ENCODE measurements at places on chromosomes 11 and 22. TPM values are rescaled to one million over a fixed set of nuclear protein-coding genes. Genes with fewer than 3 reads are reported as not detected.
A peak's percentile ranks its signal among the peaks of the same experiment; 100 is the strongest.

- no peak for DNase-seq
Observed at GRCh38 chr11:80412604-80413003, 971.8 kb upstream of the TENM4 start.

Gene APOBEC3A
- not detected for total RNA-seq

Gene OR52K1
- total RNA-seq = not detected

DNA sequence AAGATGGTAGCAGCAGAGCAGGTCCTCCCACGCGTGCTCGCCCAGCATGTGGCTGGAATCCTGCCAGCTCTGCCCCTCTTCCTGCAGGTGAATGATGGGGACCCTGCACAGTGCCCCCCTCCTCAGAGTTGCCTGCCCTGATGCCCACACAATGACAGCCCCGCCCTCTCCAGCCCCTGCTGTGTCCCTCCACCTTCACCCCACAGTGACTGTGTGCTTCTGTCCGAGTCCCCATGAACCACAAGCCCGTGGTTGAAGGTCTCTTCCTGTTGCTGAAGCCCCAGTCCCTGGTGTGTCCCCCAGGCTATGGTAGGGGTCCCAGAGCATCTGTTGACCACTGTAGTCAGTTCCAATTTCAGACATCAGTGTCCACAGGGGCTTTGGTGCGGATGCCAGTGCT lies 71.0 kb downstream of the BRD1 start:
- no peak for DNase-seq

Gene OVOL1
- not detected for total RNA-seq

Gene NNMT
- total RNA-seq = 300 TPM

- DNase-seq = no peak
Observed at GRCh38 chr22:38291201-38291777, 18.5 kb upstream of the TMEM184B start.

- no peak for DNase-seq
Observed at GRCh38 chr11:72350752-72351151, 83.6 kb downstream of the CLPB start.

DNA sequence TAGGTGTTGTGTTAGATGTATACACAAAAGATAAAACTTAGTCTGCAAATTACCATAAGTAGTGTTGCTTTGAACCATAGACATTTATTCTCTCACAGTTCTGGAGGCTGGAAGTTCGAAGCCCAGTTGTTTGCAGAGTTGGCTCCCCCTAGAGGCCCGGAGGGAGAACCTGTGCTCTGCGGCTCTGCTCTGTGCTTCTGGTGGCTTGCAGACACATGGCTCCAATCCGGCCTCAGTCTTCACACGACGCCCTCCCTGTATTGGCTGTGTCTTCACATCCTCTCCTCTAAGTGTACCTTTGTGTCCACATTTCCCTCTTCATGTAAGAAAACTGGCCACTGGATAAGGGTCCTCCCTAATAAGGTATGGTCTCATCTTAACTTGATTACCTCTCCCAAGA lies 128.4 kb downstream of the OPCML start:
- no peak for DNase-seq

- DNase-seq = no peak
Observed at GRCh38 chr11:134356656-134357544, 25.1 kb downstream of the GLB1L2 start.

DNA sequence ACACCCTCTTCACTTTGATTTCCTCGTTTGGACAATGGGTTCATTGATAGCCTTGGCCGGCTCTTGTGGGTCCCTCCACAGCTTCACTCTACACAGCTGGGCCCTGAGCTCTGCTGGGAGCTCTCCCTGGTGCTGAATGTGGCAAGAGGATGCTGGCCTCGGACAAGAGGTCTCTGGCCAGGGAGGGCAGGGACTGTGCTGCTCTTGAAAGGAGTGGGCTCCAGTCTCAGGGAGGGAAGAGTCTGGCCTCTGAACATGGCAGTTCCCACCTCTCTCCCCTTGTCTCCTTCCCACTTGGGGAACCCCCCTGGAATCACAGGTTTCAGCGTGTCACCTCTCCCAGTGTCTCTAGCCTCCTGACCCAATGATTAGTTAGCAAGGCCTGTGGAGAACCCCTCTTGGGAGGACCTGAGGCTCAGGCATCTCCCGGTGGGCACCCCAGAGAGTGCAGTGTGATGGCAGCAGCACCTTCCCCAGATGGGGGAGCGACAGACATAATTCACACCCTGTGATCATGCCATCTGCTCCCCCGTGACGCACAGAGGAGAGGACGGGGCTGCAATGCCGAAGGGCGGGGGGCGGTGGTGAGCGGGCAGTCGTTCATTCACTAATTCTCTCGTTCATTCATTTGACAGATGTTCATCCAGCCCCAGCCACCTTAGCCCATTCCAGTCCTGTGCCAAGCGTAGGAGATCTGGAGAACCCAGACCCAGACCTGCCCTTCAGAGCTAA lies 2.8 kb upstream of the CABP7 start:
- peak; percentile 70 for DNase-seq

DNA sequence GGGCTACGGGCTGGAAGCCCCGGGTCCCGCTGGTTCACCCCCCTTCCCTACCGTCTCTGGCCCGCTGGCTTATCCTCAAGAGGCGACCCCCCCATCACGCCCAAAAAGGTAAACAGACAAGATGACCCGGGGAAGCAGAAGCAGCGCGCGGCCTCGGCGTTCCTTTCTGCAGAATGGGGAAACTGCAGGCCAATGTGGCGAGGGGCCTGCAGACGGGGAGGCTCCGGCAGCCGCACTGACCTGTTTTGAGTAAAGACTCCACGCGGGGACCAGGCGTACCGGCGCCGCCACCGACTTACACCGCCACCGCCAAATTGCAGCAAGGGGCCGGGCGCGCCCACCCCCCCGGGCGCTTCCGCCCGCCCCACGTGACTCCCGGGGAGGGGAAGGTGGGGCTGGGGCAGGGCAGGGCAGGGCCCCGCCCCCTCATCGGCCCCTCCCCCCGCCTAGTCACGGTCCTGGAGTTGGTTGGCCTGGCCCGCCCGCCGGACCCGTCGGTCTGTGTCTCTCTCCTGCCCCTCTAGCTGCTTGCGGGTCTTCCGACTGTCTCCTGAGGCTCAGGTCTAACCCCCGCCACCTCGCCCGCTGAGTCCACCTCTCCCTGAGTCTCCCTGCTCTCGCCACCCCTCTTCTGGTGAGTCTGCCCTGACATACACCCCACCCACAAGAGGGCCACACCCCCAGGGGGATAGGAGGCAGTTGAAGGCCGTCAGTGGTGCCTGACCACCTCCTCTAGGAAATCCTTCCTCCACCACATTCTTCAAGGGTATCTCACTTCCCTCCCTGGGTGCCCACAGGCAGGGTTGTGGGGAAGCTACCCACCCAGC lies at the start of gene ARAP1:
Gene ARAP1, minus strand, starts transcription at position 321 of the 827 bp plus-strand sequence. CDS start 25,280 bp downstream, outside the sequence.
- DNase-seq = peak; percentile 64

DNA sequence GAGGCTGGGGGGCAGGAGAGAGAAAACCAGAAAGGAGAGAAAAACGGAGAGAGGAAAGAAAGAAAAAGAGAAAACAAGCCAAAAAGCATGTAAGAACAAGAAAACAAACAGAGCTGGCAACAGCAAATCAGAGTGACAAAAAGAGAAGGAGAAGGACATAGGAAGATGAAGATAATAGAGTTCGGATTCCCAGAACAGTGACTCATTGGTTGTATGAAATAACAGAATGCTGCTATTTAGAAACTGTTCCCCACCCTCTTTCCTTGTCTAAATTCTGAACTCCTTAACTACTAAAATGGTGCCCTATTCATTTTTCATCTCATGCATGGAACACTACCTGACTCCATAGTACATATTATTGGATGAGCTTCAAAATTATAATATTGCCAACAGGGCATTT lies 317.4 kb downstream of the C11orf87 start:
- DNase-seq = no peak

Gene OR51E2
- total RNA-seq = not detected

- peak; percentile 4 for DNase-seq
Observed at GRCh38 chr22:18110954-18111758, 547 bp downstream of the TUBA8 start.

- no peak for DNase-seq
Observed at GRCh38 chr11:133898770-133899115, 53.4 kb upstream of the SPATA19 start.

Gene CATSPER1
- total RNA-seq = 1.0 TPM

Gene CCDC87
- 0.28 TPM for total RNA-seq

Gene PDGFD
- 13.1 TPM for total RNA-seq

DNA sequence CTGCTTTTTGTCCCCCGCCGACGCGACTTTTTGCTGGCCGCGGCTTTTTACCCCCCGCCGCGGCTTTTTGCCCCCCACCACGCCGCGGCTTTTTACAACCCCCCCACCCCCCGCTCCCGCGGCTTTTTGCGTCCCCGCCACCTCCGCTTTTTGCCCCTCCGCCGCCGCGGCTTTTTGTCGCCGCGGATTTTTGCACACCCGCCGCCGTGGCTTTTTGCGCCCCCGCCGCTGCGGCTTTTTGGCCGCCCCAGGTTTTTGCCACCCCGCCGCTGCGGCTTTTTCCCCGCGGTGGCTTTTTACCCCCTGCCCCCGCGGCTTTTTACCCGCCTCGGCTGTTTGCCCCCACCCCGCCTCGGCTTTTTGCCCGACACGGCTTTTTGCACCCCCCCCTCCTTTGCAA lies 205.5 kb downstream of the CCT8L2 start:
- no peak for DNase-seq

DNA sequence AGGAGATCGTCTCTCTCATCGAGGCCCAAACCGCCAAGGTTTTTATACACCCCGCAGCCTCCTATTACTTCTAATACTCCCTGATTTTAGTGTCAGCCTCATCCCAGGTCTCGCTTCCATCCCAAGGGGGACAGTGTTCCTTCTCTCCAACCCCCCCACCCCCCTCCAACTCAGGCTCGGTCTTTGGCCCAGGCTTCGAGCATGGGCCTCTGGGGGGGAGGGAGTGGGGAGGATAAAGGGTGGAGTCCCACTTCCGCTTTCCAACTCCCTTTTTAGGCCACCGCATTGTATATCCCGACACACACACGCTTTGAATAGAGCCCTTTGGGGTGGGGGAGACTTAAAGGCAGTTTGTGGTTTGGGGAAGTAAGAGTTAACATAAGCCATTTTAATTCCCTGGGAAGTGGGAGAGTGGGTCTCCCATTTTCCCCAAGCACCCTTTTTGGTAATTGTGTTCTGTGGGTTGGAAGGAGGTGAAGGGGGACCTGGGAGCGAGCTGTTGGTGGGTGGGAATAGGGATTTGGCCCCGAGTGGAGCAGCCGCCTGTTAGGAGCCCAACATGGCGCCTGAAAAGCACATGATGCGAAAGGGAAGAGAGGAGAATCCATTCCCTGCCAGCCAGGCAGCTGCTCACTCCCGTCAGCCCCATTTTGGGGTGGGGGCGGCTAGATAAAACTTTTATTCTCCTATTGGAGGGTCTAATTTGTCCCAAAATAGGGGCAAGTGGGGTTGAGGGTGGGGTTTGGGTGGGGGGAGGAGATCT lies 844 bp downstream of the PCF11 start:
- DNase-seq = peak; percentile 70
